Pericardium fibroblast (primary cell): ENCODE measurements at places on chromosomes 12 and 14. TPM values are rescaled to one million over a fixed set of nuclear protein-coding genes. Genes with fewer than 3 reads are reported as not detected.

FAM181A gene
- total RNA-seq = not detected in 2 replicates

TOMM20L gene
- not detected in 2 replicates for total RNA-seq

DNAJC22 gene
- total RNA-seq = 0.34 and 4.3 TPM in 2 replicates

AHNAK2 gene
- total RNA-seq = 58.5 and 81.1 TPM in 2 replicates

NRIP2 gene
- total RNA-seq = under 0.01 TPM in 1 of 2 replicates, not detected in the other

MDGA2 gene
- not detected in 2 replicates for total RNA-seq

KRT79 gene
- total RNA-seq = not detected in 2 replicates

SIRT4 gene
- total RNA-seq = 0.35 and 2.0 TPM in 2 replicates

IL26 gene
- total RNA-seq = 0.09 TPM in 1 of 2 replicates, not detected in the other

OTX2 gene
- total RNA-seq = not detected in 2 replicates

C1RL gene
- 47.3 and 68.0 TPM in 2 replicates for total RNA-seq
